Ammon's horn (tissue), 1 donor: ENCODE measurements at places on chromosomes 5 and 9.
A peak's percentile ranks its signal among the peaks of the same experiment; 100 is the strongest.

- DNase-seq = peak; percentile 68
These were observed 110.4 kb downstream of the NFIB start for GRCh38 chr9:14203356-14204056.

DNA sequence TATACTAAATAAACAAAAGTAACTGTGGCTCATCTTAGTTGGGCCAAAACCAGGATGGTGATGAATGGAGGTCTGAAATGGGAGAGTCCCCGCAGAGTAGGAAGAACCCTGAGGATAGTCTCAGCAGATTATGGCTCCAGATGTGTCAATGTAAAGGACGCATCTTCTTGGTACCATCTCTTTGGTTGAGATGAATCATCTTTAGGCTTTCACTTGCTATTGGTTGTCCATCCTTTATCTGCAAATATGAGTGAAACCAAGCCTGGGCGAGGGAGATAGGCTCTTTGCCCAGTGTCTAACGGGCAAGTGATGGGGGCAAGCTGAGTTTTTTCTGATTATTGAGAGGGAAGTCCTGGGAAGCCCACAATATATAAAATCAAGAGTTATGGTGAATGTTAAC, 19.4 kb upstream of the LCP2 start:
- DNase-seq = no peak

- no peak for DNase-seq
These were observed 236.2 kb downstream of the SYK start for GRCh38 chr9:91037511-91038482.

DNA sequence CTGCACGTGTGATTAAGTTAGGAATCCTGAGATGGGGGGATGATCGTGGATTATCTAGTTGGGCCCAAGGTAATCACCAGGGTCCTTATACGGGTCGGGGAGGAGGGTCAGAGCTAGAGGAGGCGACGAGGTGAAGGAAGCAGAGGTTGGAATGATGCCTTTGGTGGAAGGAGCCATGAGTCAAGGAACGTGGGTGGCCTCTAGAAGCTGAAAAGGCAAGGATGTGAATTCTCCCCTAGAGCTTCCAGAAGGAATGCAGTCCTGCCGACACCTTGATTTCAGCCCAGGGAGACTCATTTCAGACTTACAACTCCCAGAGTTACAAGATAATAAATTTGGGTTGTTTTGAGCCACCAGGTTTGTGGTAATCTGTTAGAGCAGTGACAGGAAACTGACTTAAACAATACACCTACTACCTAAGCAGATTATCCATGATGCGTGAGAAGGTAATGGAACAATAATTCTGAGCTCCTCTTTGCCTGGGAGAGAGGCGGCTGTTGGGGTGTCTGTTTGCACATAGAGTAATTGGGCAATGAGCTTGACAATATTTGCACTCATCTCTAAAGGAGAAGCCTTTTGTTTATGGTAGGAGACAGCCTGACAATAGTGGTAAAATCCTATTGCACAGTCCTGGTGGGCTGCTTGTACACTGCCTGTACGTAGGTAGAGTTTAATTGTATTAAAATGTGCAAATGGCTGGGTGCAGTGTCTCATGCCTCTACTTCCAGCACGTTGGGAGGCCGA, 129.3 kb upstream of the IER5L start:
- no peak for DNase-seq

- DNase-seq = no peak
These were observed 577.7 kb downstream of the KIF4B start for GRCh38 chr5:155591273-155591672.
